ENCODE measurements at places on chromosomes 7 and 10. TPM values are rescaled to one million over a fixed set of nuclear protein-coding genes. Genes with fewer than 3 reads are reported as not detected.

The ZNF107 gene
- total RNA-seq, result 0.60 TPM

The AKR1C4 gene
- not detected for total RNA-seq

The UFSP1 gene
- total RNA-seq, result 2.7 TPM

The SP4 gene
- 2.2 TPM for total RNA-seq

The MACROH2A2 gene
- total RNA-seq, result 11.0 TPM

The SPDYE8 gene
- total RNA-seq, result not detected

The MYH16 gene
- not detected for total RNA-seq

The MMP21 gene
- total RNA-seq, result not detected

The KCNIP2 gene
- 1.3 TPM for total RNA-seq

The ELOVL3 gene
- 0.47 TPM for total RNA-seq

The ZNF503 gene
- total RNA-seq, result 16.4 TPM

The ARL5B gene
- 8.8 TPM for total RNA-seq

The CXCL12 gene
- 54.7 TPM for total RNA-seq

The PTPRN2 gene
- 0.34 TPM for total RNA-seq

The CYP2C8 gene
- total RNA-seq, result under 0.01 TPM

The SPDYE1 gene
- total RNA-seq, result under 0.01 TPM

The TET1 gene
- total RNA-seq, result 3.0 TPM

The HPSE2 gene
- not detected for total RNA-seq

The CACNB2 gene
- 1.2 TPM for total RNA-seq

The HEPACAM2 gene
- 0.09 TPM for total RNA-seq

The CCL24 gene
- total RNA-seq, result not detected

The GALNT17 gene
- total RNA-seq, result not detected

The KLF14 gene
- under 0.01 TPM for total RNA-seq

The TMEM176A gene
- total RNA-seq, result not detected

The CALHM3 gene
- not detected for total RNA-seq

The TNS3 gene
- total RNA-seq, result 22.8 TPM

The PIP gene
- not detected for total RNA-seq

The ABCB4 gene
- 6.8 TPM for total RNA-seq

The NOLC1 gene
- 14.4 TPM for total RNA-seq

The CNTNAP2 gene
- total RNA-seq, result not detected

The SYNPO2L gene
- not detected for total RNA-seq

The LIPN gene
- total RNA-seq, result not detected

The NFE2L3 gene
- 0.63 TPM for total RNA-seq

The GARIN1A gene
- total RNA-seq, result 0.52 TPM

The SORBS1 gene
- 0.16 TPM for total RNA-seq

The SVOPL gene
- not detected for total RNA-seq

The NOS3 gene
- total RNA-seq, result 0.17 TPM

The PDSS1 gene
- 2.8 TPM for total RNA-seq

The SOSTDC1 gene
- not detected for total RNA-seq

The HKDC1 gene
- total RNA-seq, result 0.77 TPM

Measured in bronchial smooth muscle cell (primary cell).